MV-4-11 (cell line): ENCODE measurements at places on chromosomes 4 and X.
A peak's percentile ranks its signal among the peaks of the same experiment; 100 is the strongest.

DNA sequence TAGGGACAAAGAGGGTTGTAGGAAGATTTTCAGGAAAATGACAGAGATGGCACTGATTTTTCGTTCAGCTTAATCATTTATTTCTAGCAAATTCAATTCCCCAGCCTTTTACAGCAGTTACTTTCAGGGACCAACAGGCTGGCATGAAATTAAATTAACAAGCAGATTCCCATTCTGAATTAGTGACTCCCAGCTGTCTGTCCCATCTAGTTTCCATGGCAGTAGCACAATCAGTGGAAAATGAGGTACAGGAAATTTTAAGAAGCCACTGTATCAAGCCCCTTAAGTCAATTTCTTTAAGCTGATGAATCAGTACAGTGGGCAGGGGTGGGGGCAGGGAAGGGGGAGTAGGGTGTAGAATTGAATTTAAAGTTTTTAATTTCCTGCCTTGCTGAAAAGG is 121.1 kb upstream of the TEX13C start:
- DNase-seq, result no peak

DNA sequence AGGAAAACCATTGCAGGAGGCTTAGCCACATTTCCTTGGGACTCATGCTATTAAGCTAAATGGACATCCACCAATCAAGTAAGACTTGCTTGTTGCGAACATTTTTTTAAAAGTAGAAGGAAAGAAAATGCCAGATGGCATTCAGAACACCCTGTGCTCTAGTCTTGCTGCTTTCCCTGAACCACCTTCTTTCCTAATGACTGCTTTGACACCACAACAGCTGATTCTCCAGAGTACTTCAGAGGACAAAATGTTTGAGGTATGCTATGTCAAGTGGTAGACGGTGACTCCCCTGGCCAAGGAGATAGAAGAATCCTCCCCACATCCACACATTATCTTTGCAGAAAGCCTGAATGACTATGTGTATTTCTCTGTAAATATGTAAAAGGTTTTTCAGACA is 65.4 kb downstream of the ANK2 start:
- no peak for DNase-seq

DNA sequence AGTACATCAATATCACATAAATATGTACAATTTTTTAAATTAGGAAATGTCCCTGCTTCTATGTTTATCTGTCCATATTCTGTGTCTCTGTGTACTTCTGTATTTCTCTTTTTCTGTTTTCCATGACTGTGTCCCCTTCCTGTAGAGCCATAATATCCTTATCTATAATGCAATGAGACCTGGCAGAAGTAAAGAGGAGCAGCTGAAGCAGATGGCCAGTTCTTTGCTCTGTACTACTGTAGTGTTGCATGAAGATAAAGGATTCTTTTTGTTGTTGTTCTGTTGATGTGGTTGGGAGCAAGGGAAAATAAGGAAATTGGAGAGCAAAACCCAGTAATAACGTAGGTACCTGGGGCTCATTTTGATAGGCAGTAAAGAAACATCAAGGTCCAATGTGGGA is 301.7 kb downstream of the ADGRL3 start:
- DNase-seq, result no peak

DNA sequence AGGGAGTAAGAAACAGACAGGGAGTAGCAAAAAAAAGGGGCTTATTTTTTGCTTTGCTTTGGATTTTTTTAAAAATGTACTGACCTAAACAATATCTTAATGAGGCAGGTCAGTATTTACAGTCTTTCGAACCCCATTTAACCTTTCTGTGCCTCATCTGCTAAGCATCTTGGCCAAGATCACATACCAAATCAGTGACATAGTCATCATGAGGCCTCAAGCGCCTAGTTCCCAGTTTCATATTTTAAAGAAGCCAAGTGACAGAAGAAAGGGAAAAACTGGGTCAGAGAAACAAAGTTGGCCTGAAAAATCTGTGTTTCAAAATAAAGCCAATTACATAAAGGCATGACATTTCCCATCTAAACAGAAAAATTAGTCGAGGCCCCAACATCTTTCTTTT is 94.6 kb upstream of the WDR44 start:
- DNase-seq, result no peak

DNA sequence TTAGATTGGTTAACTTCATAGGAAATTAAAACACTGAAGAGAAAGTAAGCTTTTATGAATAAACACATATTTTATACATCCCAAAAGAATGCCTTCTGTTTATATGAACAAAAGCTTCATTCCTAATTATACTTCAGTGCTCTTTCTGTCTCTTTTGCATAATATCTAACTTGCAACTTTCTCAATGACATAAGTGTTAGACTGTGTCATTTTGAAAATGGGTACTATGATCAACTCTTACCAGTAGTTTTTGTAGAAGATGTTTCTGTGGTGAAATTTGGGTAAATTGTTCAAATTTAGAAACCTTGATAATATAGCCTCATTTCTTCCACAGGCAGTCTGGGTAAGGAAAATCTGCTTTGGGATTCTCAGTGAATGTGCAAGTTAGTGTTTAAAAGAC is 991.4 kb downstream of the CCSER1 start:
- no peak for DNase-seq

DNA sequence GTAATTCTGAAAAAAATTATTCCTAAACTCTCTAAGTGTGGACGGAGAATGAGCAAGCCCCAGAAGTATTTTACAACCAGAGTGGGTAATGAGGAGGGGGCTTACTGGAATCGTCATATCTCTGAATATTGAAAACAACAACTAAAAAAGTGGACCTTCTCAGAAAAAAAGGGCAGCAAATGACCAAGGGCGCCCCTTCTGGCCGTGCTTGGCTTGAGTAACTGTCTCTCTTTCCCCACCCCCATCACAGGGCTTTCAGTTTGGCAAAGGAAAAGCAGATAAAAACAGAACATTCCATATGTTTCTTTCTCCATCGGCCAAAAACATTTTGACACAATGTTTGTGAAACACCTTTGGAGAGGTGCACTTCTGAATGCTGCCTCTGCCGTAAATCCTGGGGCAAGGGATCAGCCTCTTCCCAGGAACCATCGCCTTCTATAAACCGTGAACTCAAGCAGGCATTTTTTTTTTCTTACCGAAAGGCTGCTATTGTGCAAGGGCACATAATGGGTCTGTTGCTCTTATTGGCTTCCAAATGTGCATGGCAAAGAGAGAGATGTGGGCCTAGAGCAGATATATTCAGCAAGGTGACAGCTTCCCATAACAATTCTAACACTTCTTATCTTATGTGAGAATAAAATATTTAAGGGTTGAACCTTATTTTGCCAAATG is 115.4 kb downstream of the PARM1 start:
- no peak for DNase-seq

GRCh38 chrX:119488749-119489148 is 20.5 kb downstream of the SLC25A5 start:
- DNase-seq, result peak; percentile 7

DNA sequence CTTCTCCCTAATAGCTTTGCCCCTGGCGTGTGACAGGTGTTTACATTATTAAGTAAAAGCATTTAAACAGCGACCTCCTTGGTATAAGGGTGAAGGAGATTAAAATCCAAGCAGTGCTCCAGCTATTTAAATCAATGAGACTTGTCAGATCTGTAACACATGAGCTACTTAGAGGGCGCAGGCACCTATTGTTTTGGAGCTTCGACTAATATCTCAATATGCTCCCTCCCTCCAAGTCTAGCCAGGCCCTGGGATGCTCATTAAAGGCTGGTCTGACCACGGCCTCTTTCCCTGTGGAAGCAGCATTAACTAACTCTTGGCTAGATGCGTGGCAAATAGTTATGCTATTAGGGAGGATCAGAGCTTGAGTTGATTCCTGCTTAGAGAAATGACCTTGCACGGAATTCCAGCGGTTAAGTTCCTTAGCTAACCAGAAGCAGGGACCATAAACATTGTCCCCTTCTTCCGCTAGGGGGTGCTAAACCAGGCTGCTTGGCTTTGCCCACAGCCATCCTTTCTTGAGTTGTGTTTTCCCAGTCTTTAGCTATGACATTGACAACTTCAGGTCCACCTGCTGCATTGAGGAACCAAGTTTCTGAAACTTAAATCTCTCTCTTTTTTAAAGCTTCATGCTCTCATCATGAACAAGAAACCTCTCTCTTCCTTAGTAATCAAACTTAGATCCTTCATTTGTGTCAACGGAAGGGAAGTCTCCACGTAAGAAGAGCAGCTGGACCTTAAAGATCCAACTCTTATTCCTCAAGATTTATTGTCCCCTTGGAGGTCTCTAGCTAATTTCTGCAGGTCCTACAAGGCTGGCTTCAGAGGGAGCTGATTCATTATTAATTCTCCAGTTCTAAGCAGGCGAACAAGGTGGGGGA is 80.7 kb upstream of the IGFBP7 start:
- peak; percentile 0 for DNase-seq

- no peak for DNase-seq
Observed at GRCh38 chr4:107858158-107858742, 33.5 kb downstream of the SGMS2 start.

DNA sequence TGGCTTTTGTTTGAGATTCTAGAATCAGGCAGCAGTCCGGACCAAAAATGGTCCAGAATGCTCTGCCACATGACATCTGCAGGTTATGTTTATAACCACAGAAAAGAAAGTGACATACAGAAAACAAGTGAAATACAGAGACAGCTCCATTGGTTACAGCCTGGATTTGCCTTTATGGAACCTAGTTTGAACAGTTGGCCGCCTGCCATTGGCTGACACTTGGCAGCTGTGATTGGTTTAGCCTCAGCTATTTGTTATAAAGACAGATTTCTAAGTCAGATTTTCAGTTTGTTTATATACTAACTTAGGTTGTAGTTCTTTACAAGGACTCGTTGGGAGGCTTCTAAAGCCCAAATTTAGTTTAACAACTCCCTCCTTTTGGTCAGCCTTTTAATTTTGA is 40.8 kb upstream of the IL9R start:
- DNase-seq, result no peak
